ENCODE measurements at places on chromosomes 2 and 18.

DNA sequence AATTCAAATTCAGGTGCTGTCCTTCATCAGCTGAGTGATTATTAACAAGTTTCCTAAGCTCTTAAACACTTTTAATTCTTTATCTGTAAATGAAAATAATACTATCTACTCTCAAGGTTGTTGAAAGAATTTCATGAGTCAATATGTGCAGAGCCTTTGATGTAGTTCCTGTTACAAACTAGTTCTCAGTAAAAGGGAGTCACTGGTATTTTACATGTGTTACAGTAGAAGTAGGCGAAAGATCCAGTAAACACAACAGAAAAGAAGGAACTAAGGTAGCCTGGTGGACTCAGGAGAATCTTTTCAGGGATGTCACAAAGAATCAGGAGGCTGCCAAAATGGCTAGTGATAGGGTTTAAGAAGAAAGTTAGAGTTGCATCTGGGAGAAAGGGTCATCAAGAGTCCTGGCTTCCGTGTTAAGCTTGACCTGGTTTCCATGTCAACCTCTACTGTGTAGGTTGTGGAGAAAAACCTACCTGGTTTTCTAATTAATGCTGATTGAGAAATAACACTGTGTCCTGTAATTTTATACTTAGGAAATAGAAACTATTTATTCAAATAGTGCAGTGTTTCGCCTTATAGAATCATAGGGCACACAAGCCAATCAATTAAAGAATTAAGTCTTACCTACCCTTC, 58.3 kb upstream of the TRIB2 start:
- H3K27me3 ChIP-seq, result no peaks in the 10 kb centered on the region
- no peak overlapping the region for H3K27ac ChIP-seq
- no peaks in the 10 kb centered on the region for H3K36me3 ChIP-seq
- DNase-seq, result no peak

DNA sequence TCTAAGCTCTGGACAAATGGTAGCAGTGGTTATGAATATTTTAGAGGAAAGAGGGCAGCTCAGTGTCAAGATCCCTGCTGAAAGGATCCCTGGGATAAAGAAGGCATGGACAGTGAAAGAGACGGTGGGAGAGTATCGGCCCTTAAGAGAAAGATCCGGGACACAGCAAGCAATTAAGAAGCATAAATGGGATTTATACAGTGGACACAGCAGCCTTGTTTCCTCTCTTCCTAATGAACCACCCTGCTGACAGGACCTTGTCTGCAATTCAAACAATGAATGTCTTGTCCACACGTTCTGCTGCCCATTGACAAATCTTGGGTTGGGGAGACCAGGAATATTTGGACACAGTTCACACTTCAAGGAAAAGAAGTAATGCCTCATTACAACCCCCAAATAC, 16.5 kb downstream of the CPLX4 start:
- DNase-seq, result no peak
- H3K4me3 ChIP-seq, result no peak overlapping the region
- H3K36me3 ChIP-seq, result no peaks in the 10 kb centered on the region
- H3K4me1 ChIP-seq, result no peaks in the 10 kb centered on the region

- H3K4me1 ChIP-seq, result no peaks in the 10 kb centered on the region
- H3K4me3 ChIP-seq, result peak within 1 kb of the TSS; percentile 17
- no peaks in the 10 kb centered on the region for H3K36me3 ChIP-seq
Measured at GRCh38 chr18:4455113-4455811, at the start of gene DLGAP1. Gene DLGAP1 (minus strand): TSS chr18:4455307.

DNA sequence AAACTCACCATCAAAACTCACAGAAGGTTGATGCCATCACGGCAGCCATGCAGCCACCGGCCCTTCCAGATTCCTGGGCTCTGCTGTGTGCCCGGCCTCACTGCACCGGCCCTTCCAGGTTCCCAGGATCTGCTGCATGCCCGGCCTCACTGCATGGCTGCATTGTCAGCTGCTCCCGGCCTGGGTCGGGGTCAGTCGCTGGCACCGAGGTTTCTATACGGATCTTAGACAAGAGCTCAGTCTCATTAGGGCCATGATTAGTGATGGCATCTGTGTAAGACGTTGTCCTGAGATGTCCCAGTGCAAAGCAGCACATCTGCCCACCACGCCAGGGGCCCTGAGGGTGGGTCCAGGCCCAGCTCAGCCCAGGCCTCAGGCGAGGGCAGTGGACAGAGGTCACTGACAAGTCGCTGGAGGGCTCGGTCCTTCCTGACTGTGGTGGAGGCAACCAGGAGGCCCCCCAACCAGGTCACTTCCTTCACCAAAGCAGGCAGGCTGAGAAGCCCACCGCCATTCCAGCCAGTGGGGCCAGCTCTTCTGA, 29.4 kb downstream of the TMEM18 start:
- H3K36me3 ChIP-seq, result no peaks in the 10 kb centered on the region
- H3K27ac ChIP-seq, result no peak overlapping the region
- no peak overlapping the region for H3K4me3 ChIP-seq
- DNase-seq, result no peak

- no peak overlapping the region for H3K4me3 ChIP-seq
- no peaks in the 10 kb centered on the region for H3K27me3 ChIP-seq
- no peak for DNase-seq
- peaks cover 25% of the 10 kb centered on the region for H3K36me3 ChIP-seq
- no peak overlapping the region for H3K27ac ChIP-seq
Measured at GRCh38 chr18:69889009-69889408, 58.7 kb downstream of the CD226 start.

- no peak overlapping the region for H3K27ac ChIP-seq
- H3K4me3 ChIP-seq, result no peak overlapping the region
- no peaks in the 10 kb centered on the region for H3K27me3 ChIP-seq
- no peak for DNase-seq
- no peaks in the 10 kb centered on the region for H3K36me3 ChIP-seq
Measured at GRCh38 chr2:74819702-74820101, 14.2 kb upstream of the HK2 start.
